Hematopoietic multipotent progenitor cell treated with erythropoietin and hydrocortisone succinate and interleukin-3 and kit ligand, for 6 days (in vitro differentiated cells): ENCODE measurements at places on chromosomes 11 and 22.

- DNase-seq, result peak; percentile 67
Measured at GRCh38 chr22:32823024-32823730, 21.7 kb downstream of the TIMP3 start.

- no peak for DNase-seq
Measured at GRCh38 chr11:61034704-61035525, 63.4 kb downstream of the CD6 start.

GRCh38 chr22:38110008-38110862, at the start of gene BAIAP2L2:
Gene BAIAP2L2 (minus strand): TSS chr22:38110684. CDS start chr22:38110525, 159 bp downstream.
- no peak for DNase-seq

DNA sequence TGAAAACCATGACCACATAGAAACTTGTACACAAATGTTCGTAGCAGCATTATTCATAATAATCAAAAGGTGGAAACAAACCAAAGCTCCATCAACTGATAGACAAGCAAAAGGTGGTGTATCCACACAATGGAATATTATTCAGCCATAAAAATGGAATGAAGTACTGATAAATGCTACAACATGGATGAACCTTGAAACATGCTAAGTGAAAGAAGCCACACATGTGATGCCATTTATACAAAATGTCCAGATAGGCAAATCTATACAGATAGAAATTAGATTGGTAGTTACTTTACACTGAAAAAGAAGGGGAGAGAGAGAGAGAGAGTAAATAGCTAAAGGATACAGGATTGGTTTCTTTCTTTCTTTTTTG, 27.7 kb downstream of the MAPK1 start:
- DNase-seq, result no peak

DNA sequence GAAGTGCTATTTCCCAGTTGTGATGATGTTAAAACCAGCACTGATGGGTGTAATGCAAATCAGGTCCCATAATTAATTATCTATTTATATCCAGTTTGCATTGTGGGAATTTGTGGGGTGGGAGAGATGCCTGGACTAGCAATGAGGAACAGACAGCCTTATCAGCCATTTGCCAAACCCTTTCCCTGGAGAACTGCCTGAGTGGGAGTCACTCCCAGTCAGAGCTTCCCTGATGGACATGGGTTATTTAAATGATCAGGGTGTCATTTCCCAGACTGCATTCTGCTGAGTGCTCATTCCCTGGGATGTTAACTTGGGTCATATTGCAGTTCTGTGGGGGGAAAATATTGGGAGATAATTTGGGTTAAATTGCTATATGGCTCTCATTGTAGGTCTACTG, 168.5 kb downstream of the NAV2 start:
- DNase-seq, result no peak

- no peak for DNase-seq
Measured at GRCh38 chr11:69869311-69869939, 50.2 kb upstream of the FGF3 start.

GRCh38 chr22:32882774-32883530, 81.4 kb downstream of the TIMP3 start:
- peak; percentile 72 for DNase-seq
